ENCODE measurements at places on chromosomes 1 and 21. TPM values are rescaled to one million over a fixed set of nuclear protein-coding genes. Genes with fewer than 3 reads are reported as not detected.

TMPRSS3 gene
- total RNA-seq = not detected

TEKT2 gene
- under 0.01 TPM for total RNA-seq

SYNC gene
- total RNA-seq = 108 TPM

SLC25A24 gene
- 30.0 TPM for total RNA-seq

FMO5 gene
- total RNA-seq = 1.9 TPM

CACYBP gene
- total RNA-seq = 95.3 TPM

CD84 gene
- total RNA-seq = not detected

PTGFRN gene
- 268 TPM for total RNA-seq

FALEC gene
- total RNA-seq = 1.6 TPM

DENND2C gene
- total RNA-seq = 1.5 TPM

OPRD1 gene
- total RNA-seq = not detected

LRRC7 gene
- total RNA-seq = under 0.01 TPM

HAO2 gene
- total RNA-seq = not detected

UMODL1 gene
- not detected for total RNA-seq

VANGL2 gene
- total RNA-seq = under 0.01 TPM

IL22RA1 gene
- total RNA-seq = not detected

IL20 gene
- total RNA-seq = not detected

PCP4 gene
- not detected for total RNA-seq

GSTM4 gene
- 15.9 TPM for total RNA-seq

CA6 gene
- total RNA-seq = not detected

LCK gene
- total RNA-seq = not detected

AHCYL1 gene
- 47.1 TPM for total RNA-seq

PHGDH gene
- 154 TPM for total RNA-seq

EXTL1 gene
- 0.47 TPM for total RNA-seq

TEDDM1 gene
- not detected for total RNA-seq

PALMD gene
- total RNA-seq = 0.60 TPM

APOBEC4 gene
- not detected for total RNA-seq

ARHGEF19 gene
- 2.0 TPM for total RNA-seq

MAD2L2 gene
- total RNA-seq = 29.0 TPM

OLFM3 gene
- not detected for total RNA-seq

CFHR4 gene
- not detected for total RNA-seq

IL12RB2 gene
- total RNA-seq = not detected

All from bronchial smooth muscle cell (primary cell).